ENCODE measurements at places on chromosomes 12 and 14. TPM values are rescaled to one million over a fixed set of nuclear protein-coding genes. Genes with fewer than 3 reads are reported as not detected.

APOLD1 gene
- polyA plus RNA-seq = 2.7 TPM

DNA sequence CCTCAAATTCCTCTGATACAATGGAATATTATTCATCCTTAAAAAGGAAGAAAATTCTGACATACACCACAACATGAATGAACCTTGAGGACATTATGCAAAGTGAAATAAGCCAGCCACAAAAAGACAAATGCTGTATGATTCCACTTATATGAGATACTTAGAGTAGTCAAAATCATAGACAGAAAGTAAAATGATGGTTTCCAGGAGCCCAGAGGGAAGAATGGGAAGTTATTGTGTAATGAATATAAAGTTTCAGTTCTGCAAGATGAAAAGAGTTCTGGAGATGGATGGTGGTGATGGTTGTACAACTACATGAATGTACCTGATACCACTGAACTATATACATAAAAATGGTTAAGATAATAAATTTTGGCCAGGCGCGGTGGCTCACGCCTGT is 18.3 kb downstream of the VWF start:
- DNase-seq = no peak

NEUROD4 gene
- not detected for polyA plus RNA-seq

GRCh38 chr12:89779090-89779489 is 70.5 kb upstream of the ATP2B1 start:
- DNase-seq = no peak

DNA sequence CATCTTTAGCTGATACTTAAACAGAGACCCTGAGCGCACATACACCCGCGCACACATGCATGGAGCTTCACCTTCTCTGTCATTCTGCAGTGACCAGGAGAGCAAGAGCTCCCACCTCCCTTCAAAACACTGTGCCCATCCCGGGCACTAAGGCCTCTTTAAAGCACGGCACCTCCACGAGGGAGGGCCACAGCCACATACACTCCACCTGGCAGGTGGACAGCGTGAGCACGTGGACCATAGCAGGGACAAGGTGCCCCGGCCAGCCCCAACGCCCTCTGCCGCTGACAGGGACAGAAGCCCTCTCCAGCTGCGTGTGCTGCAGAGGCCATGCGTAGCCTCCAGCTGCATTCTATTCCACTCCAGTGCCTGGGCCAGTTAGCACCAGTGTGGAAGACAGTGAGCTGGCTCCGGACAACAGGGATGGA is 5.4 kb downstream of the GAPDH start:
- DNase-seq = no peak

AQP5 gene
- polyA plus RNA-seq = not detected

- DNase-seq = no peak
Measured at GRCh38 chr12:26513363-26514043, 318.1 kb downstream of the SSPN start.

MYO1A gene
- 0.01 TPM for polyA plus RNA-seq

GRCh38 chr12:109827566-109828550 is 5.3 kb downstream of the TRPV4 start:
- DNase-seq = no peak

GRCh38 chr12:53123578-53124351 is 20.5 kb downstream of the SOAT2 start:
- no peak for DNase-seq

DNA sequence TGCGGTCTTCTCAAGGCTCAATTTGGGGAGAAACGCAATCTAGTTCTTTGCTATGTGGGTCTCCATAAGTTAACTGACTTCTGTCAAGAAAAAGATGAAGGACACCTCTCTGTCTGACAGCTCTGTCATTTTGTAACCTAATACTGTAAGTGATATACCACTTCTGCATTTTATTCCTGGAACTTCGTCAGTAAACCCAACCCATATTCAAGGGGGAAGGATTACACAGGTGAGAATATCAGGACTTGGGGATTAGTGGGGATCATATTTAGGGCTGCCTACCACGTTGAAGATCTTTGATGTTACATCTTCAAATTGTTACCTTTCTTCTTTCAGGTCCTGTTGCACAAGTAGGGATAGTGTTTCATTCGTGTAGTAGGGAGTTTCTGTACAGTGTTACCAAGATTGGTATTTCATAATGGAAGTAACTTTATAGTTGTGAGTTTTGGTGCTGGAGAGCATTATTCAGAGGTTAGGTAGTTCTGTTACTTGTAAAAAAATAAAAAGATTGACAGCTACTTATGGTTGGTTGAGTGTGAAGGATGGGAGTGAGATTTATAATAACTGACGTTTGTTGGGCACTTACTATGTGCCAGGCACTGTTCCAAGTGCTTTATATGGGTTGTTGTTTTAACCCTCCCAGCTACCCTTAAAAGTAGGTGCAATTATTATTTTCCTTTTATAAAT is 1.6 kb downstream of the TMEM260 start:
- no peak for DNase-seq

DNA sequence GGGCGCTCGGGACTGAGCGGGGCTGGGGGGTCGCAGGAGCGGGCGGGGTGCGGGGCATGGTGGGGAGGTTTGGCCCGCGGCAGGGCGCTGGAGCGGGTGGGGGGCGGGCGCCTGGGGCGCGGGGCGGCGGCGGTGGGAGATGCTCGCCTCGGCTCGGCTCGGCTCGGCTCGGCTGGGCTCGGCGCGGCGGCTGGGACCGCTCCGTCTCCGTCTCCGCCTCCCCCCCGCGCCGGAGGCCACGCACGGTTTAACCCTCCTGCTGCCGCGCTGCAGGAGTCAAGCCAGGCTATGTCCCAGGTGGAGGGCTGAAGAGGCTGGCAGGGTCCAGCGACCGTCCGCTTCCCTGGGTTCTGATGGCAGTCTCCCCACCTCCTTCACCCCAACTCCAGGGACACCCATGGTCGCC is at the start of gene PIANP:
Gene PIANP (minus strand): TSS at position 170 of the 406 bp plus-strand sequence. CDS start 2,754 bp downstream, outside the sequence.
- DNase-seq = no peak

- DNase-seq = no peak
Measured at GRCh38 chr12:105559310-105559709, 228.8 kb downstream of the C12orf75 start.

DNA sequence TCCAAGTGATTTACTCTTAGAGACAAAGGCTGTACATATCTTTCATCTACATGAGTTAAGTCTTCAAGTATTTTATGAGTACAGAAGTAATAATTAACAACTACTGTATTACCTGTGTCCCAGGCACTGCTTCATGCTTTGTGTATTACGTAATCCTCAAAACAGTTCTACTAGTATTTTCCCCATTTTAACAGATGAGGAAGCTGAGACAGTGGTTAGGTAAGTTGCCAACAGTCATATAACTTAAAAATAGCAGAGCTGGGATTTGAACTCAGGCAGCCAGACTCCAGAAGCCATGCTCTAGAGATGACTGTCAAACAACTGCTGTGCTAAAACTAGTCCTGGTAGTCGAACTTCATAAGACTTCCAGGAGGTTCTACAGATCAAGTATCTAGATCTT is 10.7 kb downstream of the TRMT5 start:
- no peak for DNase-seq

DNA sequence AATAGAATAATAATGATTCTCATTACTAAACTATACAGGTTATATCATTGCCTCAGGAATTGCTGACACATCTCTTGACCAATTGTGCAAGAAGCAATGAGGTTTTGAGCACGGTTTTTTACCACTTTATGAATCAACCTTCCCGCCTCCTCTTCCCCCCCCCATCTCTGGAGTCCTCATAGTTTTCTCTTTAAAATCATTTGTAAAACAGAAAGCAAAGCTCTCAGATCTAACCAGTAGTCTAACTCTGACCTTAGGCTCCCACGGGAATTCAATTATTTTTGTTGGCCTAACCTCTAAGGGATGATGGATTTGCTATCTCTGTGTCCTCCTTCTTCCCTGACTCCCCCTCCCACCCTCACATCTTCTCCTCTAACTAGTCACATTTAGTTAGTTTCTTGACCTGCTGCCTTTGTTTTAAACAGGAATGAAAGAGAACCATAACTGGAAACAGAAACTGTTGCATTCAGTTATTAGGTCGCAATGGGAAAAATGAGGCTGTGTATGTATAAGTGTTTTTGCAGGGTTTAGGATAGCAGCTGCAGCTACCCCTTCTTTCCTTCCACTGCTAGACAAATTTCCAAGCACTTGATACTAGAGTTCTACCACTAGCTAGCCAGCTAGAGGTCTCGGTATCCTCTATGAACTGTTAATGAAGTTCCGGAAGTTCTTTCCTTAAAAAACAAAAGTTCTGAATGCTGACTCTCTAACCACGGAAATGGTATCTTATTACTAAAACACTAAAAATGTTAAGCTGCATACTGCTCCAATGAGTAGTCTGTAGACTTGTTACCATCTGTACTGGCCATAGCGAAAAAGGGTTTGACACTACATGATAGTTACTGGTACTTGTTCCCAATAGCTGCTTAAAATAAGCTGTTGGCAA is 65.4 kb downstream of the TAOK3 start:
- DNase-seq = peak; percentile 90

ZDHHC22 gene
- not detected for polyA plus RNA-seq

DNA sequence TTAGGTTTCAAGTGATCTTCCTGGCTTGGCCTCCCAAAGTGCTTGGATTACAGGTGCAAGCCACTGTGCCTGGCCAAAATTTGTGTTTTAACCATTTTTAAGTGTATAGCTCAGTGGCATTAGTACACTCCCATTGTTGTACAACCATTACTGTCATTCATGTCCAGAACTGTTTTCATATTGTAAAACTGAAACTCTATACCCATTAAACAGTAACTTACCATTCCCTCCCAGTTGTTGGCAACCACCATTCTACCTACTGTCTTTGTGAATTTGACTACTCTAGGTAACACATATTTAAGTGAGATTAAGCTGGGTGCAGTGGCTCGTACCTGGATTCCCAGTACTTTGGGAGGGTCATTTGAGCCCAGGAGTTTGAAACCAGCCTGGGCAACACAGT is 67.3 kb upstream of the KCNH3 start:
- DNase-seq = no peak

DNA sequence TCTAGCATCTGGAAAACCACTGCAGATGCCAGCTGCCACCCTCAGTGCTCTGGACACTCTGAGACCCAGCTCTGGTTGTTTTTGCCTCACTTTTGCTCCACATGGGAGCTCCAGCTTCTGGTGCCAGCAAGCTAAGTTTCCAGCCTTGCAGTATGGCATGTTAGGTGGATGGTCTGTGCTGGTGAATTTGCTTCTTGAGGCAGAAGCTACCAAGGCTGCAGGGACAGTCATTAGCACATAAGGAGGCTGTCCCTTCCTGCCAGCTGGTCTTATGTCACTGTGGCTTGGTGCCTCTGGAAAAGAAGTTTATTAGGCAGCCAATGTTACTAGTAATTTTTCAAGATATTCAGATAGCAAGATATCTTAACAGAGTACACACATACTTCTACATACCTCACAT is 64.2 kb upstream of the CSRP2 start:
- DNase-seq = no peak

HOXC12 gene
- polyA plus RNA-seq = not detected

SERPINA5 gene
- polyA plus RNA-seq = not detected

DNA sequence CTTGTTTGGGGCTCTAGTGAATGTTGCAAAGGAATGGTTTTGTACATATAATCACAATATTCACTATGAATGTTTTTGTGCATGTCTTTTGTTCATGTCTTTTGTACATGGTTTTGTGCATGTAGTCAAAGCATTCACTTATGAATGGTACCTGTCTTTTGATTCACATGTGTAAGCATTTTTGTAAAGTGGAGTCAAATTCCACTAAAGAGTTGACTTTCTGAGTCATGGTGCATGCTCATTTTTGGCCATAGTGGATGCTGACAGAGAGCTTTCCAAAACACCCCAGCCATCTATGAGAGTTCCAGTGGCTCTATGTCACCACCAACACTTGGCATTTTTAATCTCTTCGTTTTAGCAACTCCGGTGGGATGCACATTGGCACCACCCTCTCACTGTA is 1185.9 kb upstream of the TMEM132C start:
- DNase-seq = no peak

DNA sequence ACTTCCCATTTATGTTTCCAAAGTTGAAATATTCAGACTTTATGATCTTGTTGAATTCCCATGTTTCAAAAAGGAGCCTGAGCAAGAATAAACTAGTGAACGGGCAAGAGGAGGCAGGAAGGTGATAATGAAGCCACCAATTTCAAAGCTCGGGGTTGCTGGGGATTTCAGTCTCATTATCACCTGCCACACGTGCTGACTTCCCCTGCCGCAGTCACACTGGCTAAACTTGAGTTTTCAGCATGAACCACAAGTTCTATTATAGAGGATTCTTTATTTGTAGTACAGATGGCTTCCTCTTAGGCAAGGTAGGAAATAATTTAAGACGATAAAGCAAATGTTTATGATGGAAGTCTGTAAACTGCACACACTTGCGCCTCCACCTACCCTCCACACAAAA is 18.1 kb upstream of the DIABLO start:
- DNase-seq = no peak

DNA sequence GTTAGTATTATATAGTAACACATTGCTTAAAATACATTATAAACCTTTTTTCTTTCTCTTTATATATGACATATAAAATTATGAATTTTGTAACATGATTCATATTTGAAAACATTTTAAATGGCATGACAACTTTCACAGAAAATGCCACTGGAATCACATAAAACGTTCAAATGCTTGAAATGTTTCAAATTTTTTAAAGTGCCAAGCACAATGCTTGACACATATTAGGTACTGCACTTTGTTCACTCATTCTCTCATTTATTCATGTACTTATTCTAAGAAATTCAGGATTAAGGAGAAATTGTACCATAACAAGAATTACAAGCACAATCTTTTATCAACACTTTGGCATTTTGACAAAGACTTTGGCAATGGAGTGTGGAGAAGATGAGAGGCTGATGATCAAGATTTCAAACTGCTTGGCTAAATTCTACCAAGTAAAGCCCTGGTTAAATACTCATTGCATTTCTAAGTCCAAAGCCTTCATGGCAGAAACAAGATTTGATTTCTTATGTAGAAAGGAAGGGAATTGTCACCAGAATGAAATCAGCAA is 232.2 kb downstream of the C12orf50 start:
- no peak for DNase-seq

CABP1 gene
- 0.06 TPM for polyA plus RNA-seq

CAPZA3 gene
- not detected for polyA plus RNA-seq

MBD6 gene
- 3.1 TPM for polyA plus RNA-seq

DNA sequence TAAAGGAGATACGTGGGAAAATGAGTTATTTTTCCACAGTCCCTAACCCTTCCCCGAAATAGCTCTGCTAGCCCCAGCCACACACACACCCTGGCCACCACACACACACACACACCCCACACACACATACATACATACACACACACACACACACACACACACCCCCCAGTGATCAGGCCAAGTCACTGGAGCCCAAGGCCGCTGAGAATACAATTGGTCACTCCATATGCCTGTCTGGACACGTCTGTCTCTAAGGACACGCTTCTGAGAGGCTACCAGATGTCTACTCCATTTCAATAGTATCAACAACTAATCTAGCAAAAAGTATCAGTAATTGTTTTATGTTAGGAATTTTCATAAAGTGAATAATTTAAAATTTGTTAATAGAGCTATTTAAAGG is 13.0 kb upstream of the DIABLO start:
- no peak for DNase-seq

C12orf54 gene
- not detected for polyA plus RNA-seq

DNA sequence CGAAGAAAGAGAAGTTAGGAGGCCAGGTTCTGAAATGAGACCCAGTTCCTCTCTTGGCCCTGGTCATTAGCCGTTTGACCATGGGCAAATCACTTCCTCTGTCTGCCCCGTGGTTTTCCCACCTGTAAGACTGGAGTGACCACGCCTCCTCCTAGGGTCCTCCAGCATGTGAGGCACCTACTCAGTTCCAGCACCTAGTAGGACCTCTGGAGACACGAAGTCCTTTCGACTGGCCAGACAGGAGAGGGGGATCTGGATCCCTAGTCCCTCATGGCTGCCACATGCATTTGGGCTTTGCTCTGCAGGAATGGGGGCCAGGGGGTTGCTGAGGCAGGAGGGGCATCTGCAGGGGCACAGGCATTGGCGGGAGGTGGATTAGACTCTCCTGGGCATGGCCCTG is 16.3 kb downstream of the TRPV4 start:
- DNase-seq = no peak

Measured in fibroblast of lung (primary cell).